Immature natural killer cell (primary cell): ENCODE measurements at places on chromosomes 1 and 21. TPM values are rescaled to one million over a fixed set of nuclear protein-coding genes. Genes with fewer than 3 reads are reported as not detected.

Gene IL19
- polyA plus RNA-seq: not detected

Gene CCDC190
- polyA plus RNA-seq: not detected

Gene AGT
- polyA plus RNA-seq: not detected

Gene COL24A1
- polyA plus RNA-seq: 0.09 TPM

Gene OR2L3
- polyA plus RNA-seq: not detected

DNA sequence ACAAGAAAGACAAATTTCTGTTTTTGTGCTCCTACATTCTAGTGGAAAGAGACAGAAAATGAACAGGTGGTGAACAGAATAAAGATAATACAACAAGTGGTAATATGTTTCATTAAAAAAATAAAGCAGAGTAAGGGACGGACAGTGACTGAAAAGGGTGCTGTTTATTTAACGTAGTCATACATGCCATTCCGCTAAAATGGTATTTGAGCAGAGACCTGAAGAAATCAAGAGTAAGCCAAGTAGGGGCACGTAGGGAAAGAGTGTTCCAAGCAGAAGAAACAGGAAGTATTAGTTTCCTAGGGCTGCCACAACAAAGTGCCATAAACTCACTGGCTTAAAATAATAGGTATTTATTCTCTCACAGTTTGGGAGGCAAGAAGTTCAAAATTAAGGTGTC, 65.6 kb upstream of the KCTD3 start:
- no peak for DNase-seq

GRCh38 chr1:53672785-53673184, 66.2 kb downstream of the GLIS1 start:
- no peak for DNase-seq

DNA sequence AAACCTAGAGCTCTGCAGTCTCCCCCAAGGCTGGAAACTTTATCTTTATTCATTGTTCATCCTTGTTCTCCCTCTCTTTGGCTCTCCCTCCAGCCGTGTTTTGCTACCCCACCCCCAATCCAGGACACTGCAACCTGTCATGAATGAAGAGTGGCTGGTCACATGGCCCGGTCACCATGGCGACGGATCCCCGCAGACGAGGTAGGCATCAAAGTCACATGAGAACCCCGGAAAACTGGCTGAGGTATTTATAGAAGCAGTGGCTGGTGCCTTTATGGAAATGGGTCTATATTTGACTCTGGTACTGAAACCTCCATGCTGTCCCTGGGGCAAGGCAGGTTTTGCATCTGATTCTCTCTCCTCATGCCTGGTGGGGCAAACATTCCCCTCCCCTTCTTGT, 13.4 kb upstream of the SLC6A17 start:
- no peak for DNase-seq

DNA sequence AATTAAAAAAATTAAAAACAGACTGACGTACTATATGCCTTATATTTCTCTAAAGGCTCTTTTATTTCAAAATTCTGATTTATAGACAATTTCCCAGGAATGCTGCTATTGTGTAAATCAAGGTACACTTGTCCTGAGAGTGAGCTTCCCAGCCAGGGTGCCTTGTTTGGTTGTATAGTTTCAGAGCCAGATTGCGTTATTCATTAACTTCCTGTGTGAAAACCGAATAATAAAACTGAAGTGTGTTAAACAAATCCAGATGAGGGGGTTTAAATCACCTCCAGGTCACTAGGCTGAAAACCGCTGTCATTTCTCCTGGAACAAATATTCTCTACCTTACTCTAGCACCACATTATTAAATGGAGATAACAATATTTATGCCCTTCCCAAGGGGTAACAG, 68.7 kb downstream of the LMX1A start:
- DNase-seq: no peak

GRCh38 chr1:11535316-11535715, 56.4 kb downstream of the DISP3 start:
- DNase-seq: no peak

- no peak for DNase-seq
Measured at GRCh38 chr1:191043066-191043465, 565.4 kb upstream of the BRINP3 start.

DNA sequence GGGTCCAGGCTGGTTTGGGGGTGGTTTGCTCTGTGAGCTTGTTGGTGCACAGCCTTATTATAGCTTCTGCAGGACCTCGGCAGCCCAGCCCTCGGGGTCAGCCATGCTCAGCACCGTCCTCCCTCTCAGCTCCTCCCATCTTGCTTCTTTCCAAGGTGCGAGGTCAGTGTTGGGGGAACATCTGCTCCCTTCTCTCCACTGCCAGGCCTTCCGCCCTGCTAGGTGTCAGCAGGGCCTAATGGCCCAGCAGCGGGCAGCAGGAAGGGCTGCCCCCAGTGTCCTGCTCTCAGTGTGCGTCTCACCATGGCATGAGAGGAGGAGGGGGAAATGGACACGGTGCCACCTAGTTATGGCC, 36.5 kb upstream of the LRRC3 start:
- DNase-seq: no peak

DNA sequence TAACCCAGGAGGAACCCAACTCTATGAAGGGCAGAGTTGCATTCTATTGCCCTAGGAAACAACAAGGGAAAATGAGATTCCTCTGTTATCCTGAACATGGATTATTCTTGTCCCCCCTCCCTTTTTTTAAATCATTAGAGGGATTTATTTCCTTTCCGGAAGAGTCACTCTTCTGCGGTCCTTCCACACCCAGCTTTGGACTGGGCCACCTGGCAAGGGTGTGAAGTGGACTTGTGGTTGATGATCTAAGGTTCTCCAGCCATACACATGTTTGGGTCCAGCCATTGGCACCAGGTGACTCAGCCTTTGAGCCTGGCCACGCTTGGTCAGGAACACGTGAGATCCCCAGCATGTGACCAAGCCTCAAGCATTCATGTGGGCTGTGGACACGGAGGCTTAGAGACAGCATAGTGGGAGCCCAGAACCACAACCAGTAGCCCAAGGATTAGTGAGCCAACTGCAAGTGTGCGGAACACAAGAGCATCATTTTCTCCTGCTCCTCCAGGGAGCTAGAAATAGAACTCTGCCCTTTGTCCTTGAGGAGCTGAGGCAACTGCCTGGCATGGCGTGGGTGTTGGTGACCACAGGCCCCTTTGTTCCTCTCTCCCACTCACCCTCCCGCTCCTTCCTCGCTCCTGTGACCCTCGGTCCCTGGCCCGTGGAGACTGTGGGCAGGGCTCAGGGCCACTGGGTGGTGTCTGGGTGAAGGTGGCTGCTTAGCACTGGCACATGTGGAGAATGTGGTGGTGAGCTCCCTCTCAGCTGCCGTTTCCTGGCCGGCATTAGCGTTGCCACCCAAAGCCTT, 50.1 kb downstream of the NENF start:
- DNase-seq: no peak

DNA sequence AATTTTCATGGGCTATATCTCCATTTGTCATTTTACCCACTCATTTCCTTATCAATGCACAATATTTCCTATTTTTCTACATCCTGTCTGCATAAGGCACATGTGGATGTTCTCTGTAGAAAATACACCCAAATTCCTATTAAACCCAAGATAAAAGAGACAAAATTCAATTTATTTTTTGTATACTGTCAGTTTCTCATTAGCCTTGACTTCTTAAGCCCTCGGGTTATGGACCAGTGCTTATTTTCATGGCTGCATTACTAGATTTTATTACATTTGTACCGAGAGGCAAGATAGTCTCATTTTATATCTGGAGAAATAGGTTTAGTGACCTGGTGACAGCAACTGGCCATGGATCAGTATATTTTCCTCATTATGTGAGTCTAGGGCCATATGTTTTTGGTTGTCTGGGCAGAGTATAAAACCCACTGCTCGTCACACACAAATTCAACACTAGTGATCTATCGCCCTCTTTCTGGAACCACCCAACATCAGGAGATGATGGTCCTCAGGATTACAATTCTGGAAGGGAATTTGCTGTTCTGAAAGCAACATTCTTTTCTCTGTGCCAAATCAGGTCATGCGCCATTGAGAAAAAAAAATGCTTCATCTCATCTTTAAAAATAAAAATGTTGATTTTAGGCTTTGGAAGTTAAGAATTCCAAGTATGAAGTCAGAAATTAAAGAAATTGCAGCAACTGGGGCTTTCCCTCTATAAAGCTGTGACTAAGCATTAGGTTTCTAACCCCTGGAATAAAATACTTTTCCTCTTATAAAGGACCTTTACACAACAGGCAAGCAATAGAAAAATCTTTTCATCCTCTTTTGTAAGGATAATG, 81.4 kb downstream of the ASTN1 start:
- no peak for DNase-seq

GRCh38 chr1:17574516-17574915, 35.0 kb downstream of the ARHGEF10L start:
- no peak for DNase-seq

- no peak for DNase-seq
Measured at GRCh38 chr1:215819114-215819513, 252.0 kb downstream of the KCTD3 start.

DNA sequence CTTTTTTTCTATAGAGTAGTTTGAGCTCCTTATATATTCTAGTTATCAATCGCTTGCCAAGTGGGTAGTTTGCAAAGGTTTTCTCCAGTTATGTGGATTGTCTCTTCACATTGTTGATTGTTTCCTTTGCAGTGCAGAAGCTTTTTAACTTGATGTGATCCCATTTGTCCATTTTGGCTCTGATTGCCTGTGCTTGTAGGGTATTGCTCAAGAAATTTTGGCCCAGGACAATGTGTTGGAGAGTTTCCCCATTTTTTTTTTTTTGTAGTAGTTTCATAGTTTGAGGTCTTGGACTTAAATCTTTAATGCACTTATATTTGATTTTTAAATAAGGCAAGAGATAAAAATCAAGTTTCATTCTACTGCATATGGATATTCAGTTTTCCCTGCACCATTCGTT, 774.8 kb upstream of the ADAMTS5 start:
- no peak for DNase-seq

DNA sequence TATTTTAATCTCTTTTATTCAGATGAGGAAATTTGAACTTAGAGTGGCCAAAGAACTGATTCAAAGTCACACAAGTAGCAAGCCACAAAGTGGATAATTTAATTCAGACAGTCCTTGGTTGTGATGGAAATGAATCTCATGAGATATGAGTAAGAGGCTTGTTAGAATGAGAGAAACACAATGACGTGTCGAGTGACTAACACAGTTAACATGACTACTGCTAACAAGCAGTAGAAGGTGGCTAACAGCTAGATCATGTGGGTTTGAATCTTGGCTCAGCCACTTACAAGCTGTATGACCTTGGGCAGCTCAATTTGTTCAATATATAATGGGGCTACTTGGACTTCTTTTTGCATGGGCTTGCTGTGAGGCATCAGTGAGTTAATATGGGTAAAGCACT, 104.5 kb upstream of the LMO4 start:
- DNase-seq: no peak

GRCh38 chr1:53369034-53369750, 41.3 kb upstream of the LRP8 start:
- no peak for DNase-seq

DNA sequence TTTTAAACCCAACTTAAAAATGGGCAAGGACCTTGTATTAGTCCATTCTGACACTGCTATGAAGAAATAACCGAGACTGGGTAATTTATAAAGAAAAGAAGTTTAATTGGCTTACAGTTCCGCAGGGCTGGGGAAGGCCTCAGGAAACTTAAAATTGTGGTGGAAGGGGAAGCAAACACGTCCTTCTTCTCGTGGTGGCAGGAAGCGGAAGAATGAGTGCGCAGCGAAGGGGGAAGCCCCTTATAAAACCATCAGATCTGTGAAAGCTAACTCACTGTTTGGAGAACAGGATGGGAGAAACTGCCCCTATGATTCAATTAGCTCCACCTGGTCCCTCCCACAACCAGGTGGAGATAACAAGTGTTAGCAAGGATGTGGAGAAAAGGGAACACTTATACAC, 237.7 kb downstream of the SEC16B start:
- no peak for DNase-seq

DNA sequence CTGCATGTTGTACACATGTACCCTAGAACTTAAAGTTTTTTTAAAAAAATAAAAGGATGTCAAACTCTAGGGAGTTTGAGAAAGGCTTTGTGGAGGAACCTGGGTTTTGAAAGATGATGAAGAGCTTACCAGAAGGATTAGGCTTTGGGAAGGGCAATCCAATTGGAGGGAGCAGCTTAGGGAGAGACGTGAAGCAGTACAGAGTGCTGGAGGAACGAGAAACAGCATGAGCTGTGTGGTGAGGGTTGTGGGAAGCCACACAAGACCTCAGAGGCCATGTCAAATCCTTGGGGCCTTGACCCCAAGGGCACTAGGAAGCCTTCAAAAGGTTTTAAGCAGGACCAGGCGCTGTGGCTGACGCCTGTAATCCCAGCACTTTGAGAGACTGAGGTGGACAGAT, 8.4 kb upstream of the KPNA6 start:
- DNase-seq: no peak

DNA sequence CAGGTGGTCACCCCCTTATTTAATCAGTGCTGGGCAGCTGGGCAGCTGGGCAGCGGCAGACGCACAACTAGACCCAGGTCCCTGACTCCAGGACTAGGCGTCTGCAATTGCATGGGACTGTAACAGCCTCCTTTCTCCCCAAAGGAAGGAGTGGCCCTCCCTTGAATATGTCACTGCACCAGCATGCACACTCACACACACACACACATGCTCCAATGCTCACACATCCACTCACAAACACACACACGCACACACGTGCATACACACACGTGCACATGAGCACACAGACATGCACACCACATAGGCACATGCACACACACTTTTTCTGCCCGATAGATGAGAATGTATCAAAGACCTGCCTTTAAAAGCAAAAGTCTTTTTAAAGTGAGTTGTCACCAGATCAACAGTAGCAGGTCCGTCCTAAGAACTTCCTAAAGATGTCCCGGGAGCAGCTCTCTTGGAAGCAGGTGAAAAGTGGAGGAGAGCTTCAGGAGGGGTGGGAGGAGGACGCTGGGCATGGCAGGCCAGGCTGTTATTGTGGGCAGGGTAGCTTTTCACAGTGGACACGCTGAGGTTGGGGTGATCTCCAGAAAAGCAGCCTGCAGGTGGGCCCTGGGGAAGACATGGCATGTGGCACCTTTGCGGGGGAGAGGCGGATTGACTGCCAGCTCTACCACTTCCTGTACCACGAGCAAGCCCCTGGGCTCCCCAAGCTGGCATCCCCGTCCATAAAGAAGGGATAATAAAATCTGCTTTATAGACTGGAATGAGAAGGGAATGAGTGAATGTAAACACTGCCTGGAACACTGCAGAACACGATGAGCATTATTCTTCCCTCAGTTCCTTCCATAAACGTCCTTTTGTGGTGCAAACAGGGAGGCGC, 1.7 kb downstream of the PDE9A start:
- no peak for DNase-seq

- no peak for DNase-seq
Measured at GRCh38 chr21:37548521-37548981, 182.0 kb downstream of the DYRK1A start.

- no peak for DNase-seq
Measured at GRCh38 chr1:109396871-109397580, 692 bp downstream of the SORT1 start.

- no peak for DNase-seq
Measured at GRCh38 chr1:170864876-170865538, 70.3 kb upstream of the MROH9 start.

DNA sequence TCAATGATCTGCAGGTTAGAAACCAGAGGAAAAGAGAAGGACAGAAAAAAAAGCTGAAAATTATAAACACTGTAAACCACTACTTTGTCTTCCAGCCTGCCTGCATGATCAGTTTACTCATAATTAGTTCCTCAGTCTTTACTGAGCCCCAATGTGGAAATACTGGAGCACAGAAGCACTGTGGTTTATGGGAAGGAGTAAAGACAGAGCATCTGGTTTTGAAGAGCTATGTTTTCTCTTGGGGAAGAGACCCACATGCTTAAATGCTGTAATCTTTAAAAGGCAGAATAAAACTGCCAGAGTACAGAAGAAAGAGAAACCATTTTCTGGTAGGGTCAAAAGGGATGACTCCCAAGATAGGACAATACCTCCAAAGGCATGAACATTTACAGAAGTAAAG, 159.0 kb upstream of the ZNHIT6 start:
- no peak for DNase-seq
